NCI-H1930 (cell line): ENCODE measurements at places on chromosomes 7 and 10.

- DNase-seq: peak; percentile 11
These were observed 64.2 kb downstream of the PHYHIPL start for GRCh38 chr10:59240582-59241183.

GRCh38 chr7:105691680-105692564 is 110.6 kb upstream of the EFCAB10 start:
- DNase-seq: no peak

GRCh38 chr7:16114633-16115032 is 306.7 kb downstream of the CRPPA start:
- DNase-seq: no peak

- no peak for DNase-seq
These were observed 73.2 kb downstream of the GRID1 start for GRCh38 chr10:86293396-86293791.
